ENCODE measurements at places on chromosomes 7 and 10. TPM values are rescaled to one million over a fixed set of nuclear protein-coding genes. Genes with fewer than 3 reads are reported as not detected.

Gene AKR1E2
- 6.2 TPM for total RNA-seq

Gene ZWINT
- 36.7 TPM for total RNA-seq

Gene EPHA1
- total RNA-seq = 7.1 TPM

Gene RTKN2
- 1.7 TPM for total RNA-seq

Gene AKR1C2
- total RNA-seq = not detected

- no peak overlapping the region for H3K4me3 ChIP-seq
- H3K27ac ChIP-seq = no peak overlapping the region
- peaks cover 9% of the 10 kb centered on the region for H3K36me3 ChIP-seq
- H3K27me3 ChIP-seq = no peaks in the 10 kb centered on the region
Observed at GRCh38 chr7:55423277-55423711, 58.2 kb downstream of the LANCL2 start.

GRCh38 chr10:121062115-121062514 lies 211.0 kb downstream of the WDR11 start:
- no peak overlapping the region for H3K4me3 ChIP-seq
- no peaks in the 10 kb centered on the region for H3K4me1 ChIP-seq
- no peaks in the 10 kb centered on the region for H3K36me3 ChIP-seq
- H3K27ac ChIP-seq = no peak overlapping the region
- no peaks in the 10 kb centered on the region for H3K27me3 ChIP-seq

DNA sequence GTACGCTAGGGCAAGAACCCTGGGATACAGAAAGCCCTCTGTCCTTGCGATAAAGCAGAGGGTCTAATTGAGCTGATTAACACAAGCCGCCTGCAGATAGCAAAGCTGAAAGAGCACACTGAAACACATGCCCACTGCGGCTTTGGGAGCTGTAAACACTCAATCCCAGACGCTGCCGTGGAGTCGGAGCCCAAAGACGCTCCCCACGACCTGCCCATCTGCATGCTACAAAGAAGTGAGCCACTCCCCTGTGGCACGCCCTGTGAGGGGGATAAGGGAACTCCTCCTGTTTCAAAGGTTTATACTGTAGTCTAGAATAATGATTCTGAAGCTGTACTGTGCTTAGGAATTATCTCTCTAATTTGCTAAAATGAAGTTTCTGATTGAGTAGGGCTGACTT lies 985.6 kb upstream of the GHITM start:
- DNase-seq = no peak
- H3K4me1 ChIP-seq = peaks cover 9% of the 10 kb centered on the region
- no peak overlapping the region for H3K27ac ChIP-seq
- H3K36me3 ChIP-seq = no peaks in the 10 kb centered on the region
- H3K4me3 ChIP-seq = no peak overlapping the region

DNA sequence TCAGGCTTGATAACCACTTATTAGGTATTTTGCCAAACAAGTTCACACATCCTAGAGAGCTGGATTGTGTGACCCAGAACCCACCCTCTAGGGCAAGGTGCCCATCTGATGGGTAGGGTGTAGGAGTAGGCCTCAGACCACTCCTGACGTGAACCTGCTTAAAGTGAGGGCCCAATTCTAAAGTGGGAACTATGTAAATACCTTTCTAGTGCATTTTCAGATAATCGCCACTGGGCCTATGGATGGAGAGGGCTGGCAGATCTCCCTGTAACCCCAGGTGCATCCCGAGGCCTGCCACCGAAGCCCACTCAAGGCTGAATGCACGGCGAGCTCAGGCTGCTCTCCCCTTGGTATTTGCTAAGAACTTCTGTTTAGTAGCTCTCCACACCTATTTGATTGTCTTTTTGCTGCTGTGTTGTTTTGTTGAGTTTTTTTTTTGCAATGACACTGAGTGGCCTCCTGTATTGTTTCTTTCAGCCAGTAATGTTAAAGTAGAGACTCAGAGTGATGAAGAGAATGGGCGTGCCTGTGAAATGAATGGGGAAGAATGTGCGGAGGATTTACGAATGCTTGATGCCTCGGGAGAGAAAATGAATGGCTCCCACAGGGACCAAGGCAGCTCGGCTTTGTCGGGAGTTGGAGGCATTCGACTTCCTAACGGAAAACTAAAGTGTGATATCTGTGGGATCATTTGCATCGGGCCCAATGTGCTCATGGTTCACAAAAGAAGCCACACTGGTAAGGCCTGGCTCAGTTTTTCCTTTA lies 71.7 kb downstream of the IKZF1 start:
- no peaks in the 10 kb centered on the region for H3K36me3 ChIP-seq
- no peak overlapping the region for H3K4me3 ChIP-seq
- H3K27ac ChIP-seq = no peak overlapping the region
- peaks cover 4% of the 10 kb centered on the region for H3K27me3 ChIP-seq
- DNase-seq = no peak
- peaks cover 15% of the 10 kb centered on the region for H3K4me1 ChIP-seq

GRCh38 chr7:102472126-102473041 lies 6.3 kb downstream of the POLR2J start:
- DNase-seq = no peak
- H3K27ac ChIP-seq = peak overlapping the region; percentile 30
- no peaks in the 10 kb centered on the region for H3K4me1 ChIP-seq

DNA sequence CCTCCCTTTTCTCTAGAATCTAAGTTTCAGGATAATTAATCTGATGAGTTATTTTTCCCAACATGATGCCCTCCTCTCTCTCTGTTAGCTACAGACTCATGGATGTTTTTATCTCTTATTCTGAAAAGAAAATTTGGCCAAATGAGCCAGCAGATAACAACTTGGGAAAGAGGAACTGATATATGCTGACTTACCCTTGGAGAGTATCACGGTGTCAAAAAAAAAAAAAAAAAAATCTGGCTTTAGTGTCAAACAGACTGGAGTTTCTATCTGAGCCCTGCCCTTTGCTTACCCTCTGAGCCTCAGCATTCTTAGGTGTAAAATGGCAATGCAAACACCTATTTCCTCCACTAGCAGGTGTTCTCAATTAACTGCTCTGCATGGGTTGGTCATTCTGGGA lies 190.4 kb downstream of the AHR start:
- peaks cover 5% of the 10 kb centered on the region for H3K4me1 ChIP-seq
- no peak for DNase-seq
- no peaks in the 10 kb centered on the region for H3K27me3 ChIP-seq
- no peaks in the 10 kb centered on the region for H3K36me3 ChIP-seq
- no peak overlapping the region for H3K27ac ChIP-seq

DNA sequence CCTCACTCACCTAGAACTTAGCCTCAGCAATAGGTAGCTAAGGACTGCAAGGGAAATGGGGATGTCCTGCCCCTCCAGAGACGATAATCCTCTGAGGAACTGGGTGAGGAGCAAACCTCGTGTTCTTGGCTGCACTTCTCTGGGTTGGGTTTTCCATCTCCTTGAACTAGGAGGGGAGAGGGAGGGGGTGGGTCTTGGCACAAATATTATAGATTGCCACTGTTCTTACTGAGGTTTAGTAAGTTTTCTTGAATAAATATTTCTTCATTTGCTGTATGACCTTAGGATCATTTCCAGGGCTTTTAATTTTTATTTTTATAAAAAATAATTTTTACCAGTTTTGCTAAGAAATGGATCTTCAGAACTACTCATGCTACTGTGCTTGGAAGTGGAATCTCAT lies 406.7 kb upstream of the FZD8 start:
- no peak overlapping the region for H3K4me3 ChIP-seq
- H3K27me3 ChIP-seq = no peaks in the 10 kb centered on the region
- H3K4me1 ChIP-seq = no peaks in the 10 kb centered on the region
- no peak for DNase-seq
- H3K36me3 ChIP-seq = no peaks in the 10 kb centered on the region
- no peak overlapping the region for H3K27ac ChIP-seq
